ENCODE measurements at places on chromosomes 3 and 15.
A peak's percentile ranks its signal among the peaks of the same experiment; 100 is the strongest.

GRCh38 chr15:75706682-75706954, 6.0 kb downstream of the CSPG4 start:
- no peak for DNase-seq

- DNase-seq = no peak
These were observed 5.2 kb downstream of the TRIM59 start for GRCh38 chr3:160444411-160444810.

DNA sequence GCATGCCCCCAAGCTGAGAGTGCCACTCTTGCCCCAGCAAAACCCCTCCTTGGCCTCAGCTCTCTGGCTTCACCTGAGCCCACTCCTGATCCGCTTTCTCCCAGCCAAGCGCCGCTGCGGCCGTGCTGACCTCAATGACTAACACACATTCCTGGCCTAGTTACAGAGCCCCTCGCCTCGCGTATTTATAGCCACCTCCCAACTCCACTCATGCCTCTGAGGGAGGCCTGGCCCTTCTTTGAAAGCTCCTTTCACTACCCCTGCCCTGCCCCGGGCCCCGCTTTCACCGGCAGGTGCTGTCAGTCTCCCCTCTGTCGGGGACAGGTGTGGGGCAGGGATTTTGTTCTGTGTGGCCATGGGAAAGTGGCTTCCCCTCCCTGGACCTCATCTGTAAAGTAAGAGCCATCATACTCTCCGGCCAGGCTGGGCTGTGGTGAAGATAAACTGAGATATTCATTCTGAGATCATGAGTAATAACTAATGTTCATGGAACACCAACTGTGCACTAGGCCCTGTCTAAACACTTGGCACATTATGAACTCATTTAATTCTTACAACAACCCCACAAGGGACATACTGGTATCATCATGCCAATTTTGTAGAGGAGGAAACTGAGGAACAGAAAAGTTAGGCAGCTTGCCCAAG, 13.2 kb upstream of the ATP2B2 start:
- no peak for DNase-seq

- peak; percentile 5 for DNase-seq
These were observed 637 bp downstream of the CIP2A start for GRCh38 chr3:108588601-108589000.

DNA sequence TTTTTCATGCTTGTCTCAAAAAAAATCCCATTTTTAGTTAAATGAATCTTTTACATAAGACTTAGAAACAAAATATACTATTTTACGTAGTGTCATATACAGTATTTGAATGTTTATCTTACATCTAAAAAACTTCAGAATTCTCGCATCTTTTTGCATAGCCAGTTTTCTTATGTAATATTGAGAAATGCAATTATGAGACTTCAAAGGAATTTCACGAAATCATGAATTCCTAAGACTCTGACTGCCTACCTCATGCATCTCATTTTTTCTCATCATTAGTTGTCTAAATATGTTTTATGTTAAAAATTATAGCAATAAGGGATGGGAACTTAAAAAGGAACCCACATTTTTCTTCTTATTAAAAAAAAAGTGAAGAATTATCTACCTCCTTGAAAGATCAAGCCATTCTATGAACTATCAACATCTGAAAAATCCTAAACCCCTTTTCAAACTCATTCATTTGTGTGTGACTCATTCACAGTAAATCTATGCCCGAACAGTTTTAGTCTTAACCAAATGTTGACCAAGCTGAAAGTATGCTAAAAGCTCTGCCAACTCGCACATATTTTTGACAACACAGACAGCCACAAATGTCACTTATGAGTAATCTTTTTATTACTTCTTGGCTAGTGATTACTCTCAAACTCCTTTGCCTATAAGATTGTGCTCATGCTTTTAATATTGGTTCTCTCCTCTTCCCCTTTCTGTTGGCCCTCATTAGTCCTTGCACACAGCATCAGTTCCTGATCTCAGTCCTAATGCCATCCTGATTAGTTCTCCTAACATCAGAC, 115.9 kb downstream of the DCLK3 start:
- no peak for DNase-seq

DNA sequence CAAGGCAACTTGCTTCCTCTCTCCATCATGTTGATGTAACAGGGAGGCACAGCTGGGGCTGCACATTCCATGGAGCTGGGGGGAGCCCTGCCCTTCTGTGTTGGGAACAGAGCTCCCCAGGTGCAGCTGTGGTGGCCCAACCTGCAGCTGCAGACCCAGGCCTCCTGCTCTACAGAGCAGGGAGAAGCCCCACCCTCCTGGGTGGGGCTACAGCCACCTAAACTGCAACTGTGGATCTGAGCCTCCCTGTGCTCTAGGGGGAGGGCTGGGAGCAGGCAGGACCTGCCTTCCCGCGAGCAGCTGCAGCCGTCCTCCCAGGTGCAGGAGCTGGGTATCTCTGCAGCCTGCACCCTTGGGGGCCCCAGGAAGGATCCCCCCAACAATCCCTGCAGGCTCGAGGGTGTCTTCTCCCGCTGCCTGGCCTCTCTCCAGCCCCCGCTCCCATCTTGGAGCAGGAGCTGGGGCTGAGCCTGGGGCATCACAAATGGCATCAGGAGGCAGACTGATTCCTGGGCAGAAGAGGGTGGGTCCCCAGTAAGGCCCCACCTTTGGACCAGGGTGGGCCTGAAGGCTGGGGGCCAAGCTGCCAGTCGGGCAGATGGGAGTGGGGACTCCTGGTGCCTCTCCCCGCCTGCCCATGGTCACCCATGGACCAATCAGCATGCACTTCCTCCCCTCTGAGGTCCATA, 7.4 kb downstream of the LRRC58 start:
- no peak for DNase-seq

DNA sequence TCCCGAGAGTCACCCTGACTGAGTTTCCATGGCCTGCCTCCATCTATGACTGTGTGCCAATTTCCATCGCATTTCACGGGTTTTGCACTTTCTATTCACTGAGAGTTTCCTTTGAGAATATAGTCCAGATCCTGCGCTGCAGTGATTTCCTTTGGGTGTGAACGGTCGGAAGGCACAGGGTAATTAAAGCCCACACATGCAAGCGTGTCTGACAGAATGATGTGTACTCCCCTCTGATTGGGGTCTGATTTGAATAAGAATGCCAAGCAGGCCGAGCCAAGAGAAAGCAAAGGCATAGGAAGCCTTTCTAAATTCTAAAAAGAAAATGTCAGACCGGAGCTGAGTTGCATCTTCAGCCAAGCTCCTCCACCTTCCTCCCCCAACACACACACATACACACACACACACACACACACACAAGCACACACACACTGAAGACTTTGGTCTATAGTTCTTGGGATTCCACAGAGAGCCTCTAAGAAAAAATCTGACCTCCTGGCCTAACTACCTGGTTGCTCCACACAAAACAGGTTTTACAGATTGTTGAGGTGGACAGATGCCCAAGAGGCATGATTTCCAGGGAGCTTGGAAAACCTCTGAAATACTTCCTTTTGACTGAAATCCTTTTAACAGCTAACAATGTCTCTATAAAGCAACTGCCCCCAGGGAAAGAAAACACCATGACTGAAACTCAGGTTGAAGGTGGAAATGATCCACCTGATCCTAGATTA, 59.7 kb upstream of the LRRN1 start:
- DNase-seq = no peak

DNA sequence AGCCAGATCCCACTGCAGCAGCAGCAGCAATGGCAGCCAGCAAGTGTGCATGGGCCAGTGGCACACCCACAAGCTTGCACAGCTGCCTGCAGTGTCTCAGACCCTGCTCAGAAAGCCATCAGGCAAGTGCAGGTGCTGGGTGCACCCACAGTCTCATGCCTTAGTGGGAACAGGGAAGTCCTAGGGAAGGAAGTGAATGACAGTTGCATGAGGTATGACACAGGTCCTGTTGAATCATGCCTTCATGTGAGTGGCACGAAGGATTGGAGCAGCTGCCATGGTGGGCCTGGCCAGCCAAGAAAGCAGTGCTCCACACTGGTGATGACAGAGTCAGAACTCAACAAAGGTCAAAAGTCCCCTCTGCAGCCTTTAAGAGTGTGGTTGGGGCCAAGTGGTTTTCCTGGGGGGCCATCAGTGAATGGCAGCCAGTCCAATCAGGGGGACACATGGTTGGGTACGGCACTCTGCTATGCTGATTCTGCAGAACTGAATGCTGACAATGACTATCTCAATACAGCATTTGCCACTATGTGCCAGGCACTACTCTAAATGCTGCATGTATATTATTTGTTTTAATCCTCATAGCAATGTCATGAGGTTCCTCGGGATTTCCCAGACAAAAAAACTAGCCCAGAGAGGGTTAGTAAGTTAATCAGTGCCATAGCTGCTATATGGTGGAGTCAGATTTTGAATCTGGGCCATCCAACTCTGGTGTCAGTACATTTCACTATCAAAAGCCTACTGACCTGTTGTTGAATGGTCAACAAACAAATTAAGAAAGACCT, 94.3 kb downstream of the AQP9 start:
- no peak for DNase-seq

DNA sequence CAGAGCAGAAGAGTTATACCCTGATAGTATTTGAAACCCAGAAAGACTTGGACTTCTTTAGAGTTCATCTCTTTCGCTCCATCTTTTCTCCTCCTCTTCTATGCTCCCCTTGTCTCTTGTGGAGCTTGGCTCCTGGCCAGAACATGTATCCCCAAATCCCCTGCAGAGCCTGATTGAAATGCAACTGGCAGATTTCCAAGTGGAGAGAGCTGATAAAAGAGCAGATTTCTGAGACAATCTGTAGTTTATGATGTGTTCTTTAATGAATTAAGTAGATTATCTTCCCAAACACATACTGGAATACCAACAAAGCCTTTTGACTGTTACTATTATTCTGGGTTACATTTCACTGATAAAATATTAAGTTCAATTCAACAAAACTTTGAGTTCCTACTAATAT, 33.4 kb downstream of the UNC13C start:
- no peak for DNase-seq

GRCh38 chr3:122843604-122844003, 48.7 kb downstream of the SLC49A4 start:
- DNase-seq = no peak

- no peak for DNase-seq
These were observed 124.0 kb upstream of the WNT5A start for GRCh38 chr3:55611121-55611520.

DNA sequence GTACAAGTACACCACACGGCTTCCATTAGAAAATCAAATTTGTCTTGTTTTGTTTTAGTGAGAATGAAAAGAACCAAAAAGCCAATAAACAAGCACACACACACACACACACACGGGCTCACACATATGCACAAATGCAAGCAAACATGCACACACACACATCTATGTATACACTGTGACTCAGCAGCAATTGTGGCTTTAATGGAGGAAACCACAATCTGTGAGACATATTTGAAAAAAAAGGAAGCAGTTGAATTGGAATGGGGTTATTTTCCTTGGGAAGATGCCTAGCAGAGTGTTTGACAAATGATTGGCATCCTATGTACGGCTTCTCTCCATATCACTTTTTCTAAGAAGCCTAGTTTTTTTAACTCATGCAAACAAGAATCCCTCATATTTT, 201.1 kb upstream of the ARRDC4 start:
- no peak for DNase-seq

DNA sequence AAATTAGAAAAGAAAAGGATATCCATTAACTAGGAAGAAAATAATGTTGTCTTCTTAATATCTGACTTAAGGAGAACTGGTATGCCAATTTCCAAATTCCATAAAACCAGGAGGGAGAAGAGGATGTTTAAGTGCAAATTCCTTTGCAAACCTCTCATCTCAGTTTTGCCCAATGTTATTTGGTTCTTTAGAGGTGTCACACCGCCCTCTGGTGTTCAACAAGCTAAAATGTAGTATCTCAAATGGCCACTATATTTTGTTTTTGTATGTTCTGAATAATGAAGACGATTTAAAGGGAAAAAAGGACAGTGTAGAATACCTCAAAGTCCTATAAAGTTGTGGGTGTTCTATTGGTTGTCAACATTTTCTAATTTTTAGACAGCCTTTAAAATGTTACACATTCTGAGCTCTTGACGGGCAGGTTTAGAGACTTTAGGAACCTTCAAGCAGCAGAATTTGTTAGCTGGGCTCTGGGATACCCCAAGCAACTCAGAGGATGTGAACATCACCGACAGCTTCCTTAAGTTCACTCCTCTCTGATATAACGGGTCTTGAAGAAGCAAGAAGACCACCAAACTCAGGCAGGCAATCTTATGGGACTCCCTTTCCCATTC, 458.3 kb downstream of the MFSD1 start:
- peak; percentile 31 for DNase-seq

GRCh38 chr15:37137221-37137620, 36.9 kb upstream of the MEIS2 start:
- no peak for DNase-seq

GRCh38 chr15:52011711-52012144, 7.3 kb upstream of the MAPK6 start:
- DNase-seq = no peak

DNA sequence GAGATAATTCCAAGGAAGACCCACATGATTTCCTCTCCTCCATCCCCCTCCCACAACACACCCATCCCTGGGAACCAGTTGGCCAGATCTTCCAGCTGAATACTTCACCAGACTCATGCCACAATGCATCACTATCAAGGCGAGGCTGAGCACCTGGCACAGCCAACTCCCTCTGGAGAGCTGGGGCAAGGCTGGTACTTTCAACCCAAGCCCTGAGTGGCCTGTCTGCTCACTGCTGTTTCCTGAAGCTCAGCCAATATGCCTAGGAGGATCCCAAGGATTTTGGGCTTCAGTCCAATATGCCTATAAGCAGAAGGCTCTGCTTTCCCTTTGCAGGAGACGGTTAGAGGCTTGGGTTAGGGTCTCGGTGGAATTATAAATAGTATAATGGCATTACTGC, 90.9 kb upstream of the NEO1 start:
- DNase-seq = no peak

- DNase-seq = no peak
These were observed 530.8 kb downstream of the SOX2 start for GRCh38 chr3:182242489-182242942.

DNA sequence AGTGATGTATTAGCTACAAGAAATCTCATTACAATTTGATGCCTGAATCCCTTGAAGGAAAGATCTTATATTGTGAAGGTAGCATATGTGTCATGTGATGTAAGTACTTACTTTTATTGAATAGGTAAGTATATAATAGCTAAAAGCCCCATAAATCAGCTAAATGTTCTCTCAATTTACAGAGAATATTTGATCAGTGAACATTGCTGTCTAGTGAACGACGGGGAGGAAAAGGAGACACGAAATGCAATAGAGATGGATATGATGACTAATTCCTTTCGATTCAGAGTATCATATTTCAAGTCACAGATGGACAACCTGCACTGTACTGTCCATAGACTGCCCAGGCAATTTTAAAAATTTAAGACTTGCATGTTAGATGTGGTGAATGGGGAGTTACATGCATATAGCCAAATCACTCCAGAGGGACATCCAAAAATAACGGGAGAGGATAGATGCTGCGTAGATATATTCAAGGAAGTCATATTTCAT, 462.1 kb upstream of the CDIN1 start:
- DNase-seq = no peak

- no peak for DNase-seq
These were observed 93.4 kb downstream of the RBMS3 start for GRCh38 chr3:29374226-29374625.
